ENCODE measurements at places on chromosomes 4 and X.

- no peak for DNase-seq
These were observed 12.9 kb downstream of the PCDH18 start for GRCh38 chr4:137519406-137519805.

- no peak for DNase-seq
These were observed 192.0 kb downstream of the ARHGAP10 start for GRCh38 chr4:147923854-147924253.

GRCh38 chr4:92825256-92825655, 521.5 kb downstream of the GRID2 start:
- DNase-seq, result no peak

- peak; percentile 83 for DNase-seq
These were observed 51.9 kb upstream of the DHRSX start for GRCh38 chrX:2552621-2553201.

DNA sequence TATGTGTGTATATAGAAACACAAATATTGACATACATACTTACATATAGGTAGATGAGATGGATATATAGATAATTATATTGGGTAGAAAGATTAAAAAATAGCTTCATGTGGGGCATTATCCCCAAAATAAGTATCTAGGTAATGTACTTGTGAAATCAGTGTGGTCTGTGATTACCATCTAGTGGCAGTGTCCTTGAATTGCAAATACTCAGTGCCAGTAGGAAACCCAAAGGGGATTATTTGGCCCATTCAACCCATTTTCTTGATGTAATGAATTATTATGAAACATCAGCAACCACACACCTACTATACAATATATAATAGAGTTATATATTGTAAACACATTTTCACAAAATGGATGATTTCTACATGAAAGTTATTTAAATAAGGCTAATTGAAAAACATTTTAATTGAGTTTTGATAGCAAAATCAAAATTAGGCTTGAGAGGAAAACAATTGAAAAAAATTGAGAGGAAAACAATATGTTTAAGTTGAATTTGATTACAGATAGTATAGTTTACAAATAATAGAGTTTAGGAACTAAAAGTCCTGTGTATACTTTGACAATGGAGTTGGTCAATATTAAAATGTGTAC, 389.4 kb downstream of the GALNTL6 start:
- peak; percentile 63 for DNase-seq

DNA sequence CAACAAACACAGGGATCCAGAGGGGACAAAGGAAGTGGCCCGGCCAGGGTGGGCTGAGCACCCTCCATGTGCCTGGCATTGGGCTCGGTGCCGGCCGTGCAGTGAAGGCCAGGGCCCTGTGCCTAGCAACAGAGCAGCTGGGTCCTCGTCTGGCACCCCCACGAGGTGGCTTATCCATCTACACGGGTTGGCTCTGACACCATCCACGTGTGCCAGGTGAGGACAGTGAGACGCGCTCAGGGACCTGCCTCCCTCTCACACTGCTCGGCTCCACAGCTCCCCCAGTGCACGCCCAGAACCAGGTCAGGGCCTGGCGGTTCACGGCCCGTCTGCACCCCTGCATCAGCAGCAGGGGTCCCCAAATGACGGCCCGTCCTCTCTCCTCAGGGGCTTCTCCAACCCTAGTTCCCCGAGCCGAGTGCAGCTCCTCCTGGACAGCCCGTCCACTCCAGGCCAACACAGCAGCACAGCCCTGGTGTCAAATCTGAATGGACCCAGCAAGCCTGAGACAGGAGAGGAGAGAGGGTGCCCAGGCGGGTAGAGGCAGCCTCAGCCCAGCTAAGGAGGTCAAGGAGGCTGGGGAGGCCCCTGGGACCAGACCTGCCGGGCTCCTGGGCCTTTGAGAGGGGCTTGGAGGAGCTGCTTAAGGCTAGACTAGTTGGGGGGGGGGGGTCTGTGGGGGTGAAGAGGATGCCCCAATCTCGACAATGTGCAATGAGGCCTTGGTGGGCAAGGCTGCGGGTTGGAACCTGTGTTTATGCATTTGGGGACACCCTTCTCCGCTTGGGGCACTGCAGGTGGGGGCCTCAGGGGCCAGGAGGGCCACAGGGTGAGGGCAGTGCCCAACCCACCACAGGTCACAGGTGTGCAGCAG, 113.6 kb downstream of the FAM53A start:
- DNase-seq, result no peak

DNA sequence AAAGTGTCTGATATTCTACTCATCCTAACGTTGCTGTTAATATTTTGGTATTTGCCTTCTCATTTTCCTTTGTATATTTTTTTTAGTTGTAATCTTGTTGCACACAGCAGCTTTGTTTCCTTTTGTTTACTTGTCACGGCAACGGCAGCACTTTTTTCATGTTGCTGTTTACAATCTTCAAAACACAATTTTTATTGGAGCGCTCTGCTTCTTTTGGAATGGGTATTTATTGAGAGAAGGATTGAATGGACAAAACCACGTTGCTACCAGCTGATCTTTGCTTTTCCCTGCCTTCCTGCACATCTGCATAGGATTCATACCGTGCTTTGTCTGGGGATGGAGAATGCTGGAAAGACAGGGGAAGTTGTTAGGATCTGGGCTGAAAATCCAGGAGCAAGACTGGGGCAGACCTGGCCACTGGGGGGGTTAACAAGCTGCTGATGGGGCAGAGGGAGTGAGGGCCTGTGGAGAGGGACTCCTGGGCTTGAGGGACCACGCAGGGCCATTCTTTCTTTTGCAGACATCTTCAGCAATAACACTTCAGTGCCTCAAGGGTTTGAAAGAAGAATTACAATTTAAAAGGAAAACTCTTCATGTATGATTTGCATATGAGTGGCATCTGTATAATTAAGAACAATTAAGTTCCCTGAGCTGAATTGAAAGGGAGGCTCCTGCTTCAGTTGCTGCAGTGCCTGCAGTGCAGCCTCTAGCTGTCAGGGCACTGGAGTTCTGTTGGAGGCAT, 69.8 kb downstream of the TMEM131L start:
- no peak for DNase-seq

DNA sequence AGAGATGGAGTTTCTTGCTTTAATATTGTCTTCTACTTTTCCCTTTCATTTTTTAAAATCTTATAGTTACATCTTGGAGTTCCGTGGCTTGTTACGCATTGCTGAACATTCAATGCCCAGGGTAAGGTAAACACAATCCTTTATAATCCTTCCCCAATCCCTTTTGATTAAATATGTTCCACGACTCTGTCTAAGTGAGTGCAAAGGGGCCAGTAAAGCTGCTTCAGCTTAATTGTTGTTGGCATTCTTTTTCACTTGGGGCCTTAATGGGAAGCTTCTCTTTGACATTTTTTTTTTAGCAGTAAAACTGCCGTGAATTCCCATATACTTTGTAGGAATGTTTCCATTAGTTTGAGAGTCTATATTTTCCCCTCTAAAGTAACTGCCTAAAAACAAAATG, 1028.1 kb downstream of the C4orf33 start:
- DNase-seq, result no peak

DNA sequence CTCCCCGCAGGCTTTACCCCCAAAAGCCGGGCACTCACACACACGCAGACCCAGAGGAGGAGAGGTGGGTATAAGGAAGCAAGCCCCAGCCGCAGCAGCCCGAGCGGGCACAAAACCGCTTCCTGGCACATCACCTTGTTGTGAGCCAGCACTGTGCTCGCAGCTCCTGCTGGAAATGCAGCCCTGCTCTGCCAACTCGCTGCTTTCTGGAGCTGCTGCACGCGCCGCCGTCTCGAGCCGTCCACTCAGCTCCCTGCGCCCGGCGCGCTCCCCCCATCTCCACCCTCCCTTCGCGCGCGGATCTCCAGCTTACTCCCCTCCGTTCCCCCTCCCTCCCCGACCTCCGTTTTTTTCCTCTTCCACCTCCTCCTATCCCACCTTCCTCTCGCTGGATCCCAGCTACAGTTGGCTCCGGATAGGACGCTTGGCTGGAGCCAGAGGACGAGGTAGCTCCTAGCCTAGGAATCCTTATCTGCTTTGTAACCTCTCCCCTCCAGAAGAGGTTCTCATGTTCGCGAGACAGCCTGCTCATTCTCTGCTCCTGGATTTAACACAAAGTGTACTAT, at the start of gene SPOCK3:
Gene SPOCK3 (minus strand): TSS at position 179 of the 566 bp plus-strand sequence.
- DNase-seq, result no peak

DNA sequence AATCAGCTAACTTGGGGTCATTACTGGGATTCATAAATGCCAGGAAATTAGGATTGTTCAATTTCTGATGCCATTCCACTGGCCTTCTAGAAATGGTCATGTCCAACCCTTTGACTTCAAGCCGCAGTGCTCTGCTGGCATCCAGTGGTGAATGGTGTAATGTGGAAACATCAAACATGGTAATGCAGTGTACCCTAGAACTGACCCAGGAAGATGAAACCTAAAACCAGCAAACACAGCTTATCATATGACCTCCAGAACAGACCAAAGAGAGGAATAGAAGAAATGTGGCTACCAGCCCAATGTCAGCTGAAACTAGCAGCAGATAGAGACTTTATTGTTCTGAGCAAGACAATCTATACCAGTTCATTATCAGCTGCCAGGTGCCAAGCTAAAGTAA, 13.8 kb downstream of the CXCL13 start:
- DNase-seq, result peak; percentile 66

- peak; percentile 8 for DNase-seq
These were observed 60.4 kb downstream of the CLCN4 start for GRCh38 chrX:10217198-10217597.

GRCh38 chr4:76194325-76194724, 19.3 kb downstream of the SCARB2 start:
- peak; percentile 58 for DNase-seq

- no peak for DNase-seq
These were observed 167.7 kb downstream of the MGST2 start for GRCh38 chr4:139833151-139833910.

- DNase-seq, result no peak
These were observed 95.8 kb upstream of the EGFL6 start for GRCh38 chrX:13473442-13474163.

- DNase-seq, result no peak
These were observed 157.1 kb downstream of the SCFD2 start for GRCh38 chr4:53208753-53209152.

- no peak for DNase-seq
These were observed 3.7 kb downstream of the PPP1R3F start for GRCh38 chrX:49273181-49273727.

GRCh38 chr4:127103681-127104115, 529.1 kb upstream of the INTU start:
- DNase-seq, result peak; percentile 66

DNA sequence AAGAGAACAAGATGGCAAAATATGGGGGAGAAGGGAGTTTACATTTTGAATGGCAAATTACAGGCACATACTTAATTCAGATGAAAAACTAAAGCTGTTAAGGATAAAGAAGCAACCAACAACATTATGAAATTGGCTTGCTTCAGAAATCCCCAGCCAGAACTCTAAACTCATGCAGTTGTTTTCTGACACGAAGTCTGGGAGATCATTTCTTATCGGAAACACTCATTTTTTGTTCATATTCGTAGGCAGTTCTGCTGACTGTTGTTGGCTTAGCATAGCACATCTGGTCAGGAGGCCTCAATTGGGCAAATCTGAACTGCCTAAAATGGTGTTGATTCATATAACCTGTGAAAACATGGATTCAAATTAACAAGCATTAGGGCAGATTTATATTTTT, 33.0 kb upstream of the ARHGAP6 start:
- no peak for DNase-seq

DNA sequence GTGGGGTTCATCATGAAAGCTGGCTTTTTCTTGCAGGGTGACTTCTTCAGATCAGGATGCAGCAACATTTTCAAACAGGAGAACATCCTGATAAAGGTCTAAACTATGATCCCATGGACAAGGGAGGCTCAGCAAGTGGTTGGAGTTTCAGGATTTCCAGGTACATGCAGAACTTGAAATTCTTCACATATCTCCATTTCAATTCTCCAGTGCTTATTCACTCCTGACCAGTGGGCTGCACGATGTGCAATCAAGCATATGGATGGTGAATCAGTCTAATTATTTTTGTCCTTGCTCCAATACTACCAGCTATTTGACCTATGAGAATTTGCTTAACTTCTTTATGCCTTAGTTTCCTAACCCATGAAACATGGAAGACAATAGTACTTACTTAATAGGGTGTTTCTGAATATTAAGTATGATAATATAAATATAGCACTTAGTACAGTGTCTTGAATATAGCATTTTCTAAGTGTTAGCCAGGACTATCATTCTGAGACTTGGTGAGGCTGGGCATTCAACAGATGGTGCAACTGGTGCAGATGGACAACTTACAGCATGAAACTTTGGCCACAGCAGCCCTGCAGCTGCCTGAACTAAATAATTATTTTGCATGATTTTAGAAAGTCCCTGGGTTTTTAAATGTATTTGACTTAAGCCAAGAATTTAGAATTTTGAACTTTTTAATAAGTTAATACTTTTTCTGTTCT, 92.4 kb downstream of the HPGD start:
- DNase-seq, result no peak

GRCh38 chrX:110167952-110168451, 149.9 kb downstream of the AMMECR1 start:
- peak; percentile 60 for DNase-seq

GRCh38 chr4:11105715-11106114, 323.0 kb downstream of the HS3ST1 start:
- no peak for DNase-seq

- DNase-seq, result no peak
These were observed 552 bp downstream of the IKBKG start for GRCh38 chrX:154548028-154548316.

DNA sequence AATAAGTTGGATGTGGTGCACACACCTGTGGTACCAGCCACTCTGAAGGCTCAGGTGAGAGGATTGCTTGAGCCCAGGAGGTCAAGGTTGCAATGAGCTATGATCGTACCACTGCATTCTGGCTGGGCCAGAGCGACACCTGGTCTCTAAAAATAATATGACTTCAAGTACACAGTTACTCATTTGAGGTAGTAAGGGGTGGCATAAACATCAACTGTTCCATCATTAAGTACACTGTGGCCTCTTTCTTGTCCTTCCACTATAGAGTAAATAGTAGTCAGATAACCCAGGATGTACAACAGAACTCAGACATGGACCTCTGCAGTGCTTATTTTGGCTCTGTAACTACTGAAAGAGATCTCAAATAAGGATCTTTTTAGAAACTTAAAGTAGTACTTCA, 10.6 kb downstream of the FAM9B start:
- no peak for DNase-seq

GRCh38 chr4:75102787-75103085, 169.8 kb downstream of the PARM1 start:
- DNase-seq, result no peak

DNA sequence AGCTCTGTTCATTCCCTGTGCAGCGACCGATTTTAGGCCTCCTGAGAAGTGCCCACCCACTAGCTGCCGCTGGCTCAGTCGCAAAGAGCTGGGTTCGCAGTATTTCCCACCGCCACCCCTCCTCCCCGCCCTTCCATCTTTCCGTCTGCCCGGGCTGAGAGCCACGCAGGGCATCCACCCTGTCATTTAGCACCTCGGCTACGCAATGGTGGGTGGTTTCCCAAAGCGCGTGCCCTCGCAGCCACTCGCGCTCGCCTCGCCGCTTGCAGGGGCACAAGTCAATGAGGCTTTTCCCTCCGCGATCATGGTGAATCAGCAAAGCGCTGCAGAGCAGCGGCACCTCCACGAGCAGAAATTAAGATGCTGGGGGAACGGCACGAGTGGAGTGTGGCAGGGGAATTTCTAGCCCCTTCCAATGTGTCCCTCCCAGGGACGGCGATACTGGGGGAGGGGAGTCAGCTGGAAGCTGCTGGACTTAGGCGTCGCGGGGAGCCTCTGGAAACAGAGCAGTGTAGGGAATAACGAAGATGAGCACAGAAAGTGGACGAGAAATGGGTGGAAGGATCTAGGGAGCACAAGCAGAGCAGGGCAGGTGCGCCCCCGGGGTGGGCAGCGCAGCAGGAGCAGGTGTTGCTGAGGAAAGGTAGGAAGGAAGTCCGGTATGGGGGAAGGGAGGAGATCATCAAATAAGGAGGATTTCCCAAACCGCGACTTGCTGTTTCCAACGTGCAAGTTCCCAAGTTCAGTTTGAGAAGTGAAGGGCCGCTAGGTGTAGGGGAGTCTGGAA, 2.4 kb upstream of the PTCHD1 start:
- no peak for DNase-seq

Data from SK-MEL-5 (cell line).